ENCODE measurements at places on chromosomes 7 and 10. TPM values are rescaled to one million over a fixed set of nuclear protein-coding genes. Genes with fewer than 3 reads are reported as not detected.
A peak's percentile ranks its signal among the peaks of the same experiment; 100 is the strongest.

GRCh38 chr10:53690524-53691240, 918.1 kb upstream of the MBL2 start:
- no peak overlapping the region for H3K4me3 ChIP-seq
- no peak for DNase-seq
- H3K36me3 ChIP-seq = no peaks in the 10 kb centered on the region
- no peaks in the 10 kb centered on the region for H3K27me3 ChIP-seq
- no peak overlapping the region for H3K27ac ChIP-seq
- H3K4me1 ChIP-seq = no peaks in the 10 kb centered on the region

The NUTM2B gene
- 0.45 TPM for total RNA-seq

GRCh38 chr7:115474137-115474536, 552.2 kb downstream of the MDFIC start:
- H3K27ac ChIP-seq = no peak overlapping the region
- DNase-seq = no peak
- peaks cover 11% of the 10 kb centered on the region for H3K27me3 ChIP-seq
- no peak overlapping the region for H3K4me3 ChIP-seq
- peaks cover 11% of the 10 kb centered on the region for H3K4me1 ChIP-seq

The MRPL43 gene
- 47.0 TPM for total RNA-seq

- peaks cover 10% of the 10 kb centered on the region for H3K27me3 ChIP-seq
- DNase-seq = no peak
- H3K4me3 ChIP-seq = no peak overlapping the region
- no peaks in the 10 kb centered on the region for H3K36me3 ChIP-seq
These were observed 258.6 kb downstream of the CXCL12 start for GRCh38 chr10:44126291-44126717.

The CDH23 gene
- total RNA-seq = 2.6 TPM

The CRCP gene
- 19.6 TPM for total RNA-seq

DNA sequence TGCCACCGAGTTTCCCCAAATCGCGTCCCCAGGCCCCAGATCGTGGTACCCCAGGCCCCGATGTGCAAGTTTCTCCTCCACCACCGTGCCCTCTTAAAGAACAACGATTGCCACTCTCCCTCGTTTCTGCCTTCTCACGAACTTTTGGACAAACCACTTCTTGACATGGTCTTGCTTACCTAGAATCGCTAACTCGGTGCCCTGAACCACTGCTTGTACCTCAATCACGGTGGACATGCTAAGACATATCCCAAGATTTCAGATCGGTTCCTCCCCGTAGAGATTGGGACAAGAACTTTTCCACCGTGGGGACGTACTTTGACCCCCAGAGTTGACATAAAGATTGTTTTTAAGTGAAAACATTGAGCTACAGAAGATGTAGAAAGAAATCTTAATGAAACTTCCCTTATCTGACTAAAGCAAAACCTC, 477 bp upstream of the ZC3HAV1 start:
- H3K4me1 ChIP-seq = peaks cover 28% of the 10 kb centered on the region
- peak overlapping the region; percentile 98 for H3K4me3 ChIP-seq
- no peak for DNase-seq
- peaks cover 35% of the 10 kb centered on the region for H3K36me3 ChIP-seq
- H3K27me3 ChIP-seq = no peaks in the 10 kb centered on the region
- peak overlapping the region; percentile 98 for H3K27ac ChIP-seq

The EN2 gene
- not detected for total RNA-seq

DNA sequence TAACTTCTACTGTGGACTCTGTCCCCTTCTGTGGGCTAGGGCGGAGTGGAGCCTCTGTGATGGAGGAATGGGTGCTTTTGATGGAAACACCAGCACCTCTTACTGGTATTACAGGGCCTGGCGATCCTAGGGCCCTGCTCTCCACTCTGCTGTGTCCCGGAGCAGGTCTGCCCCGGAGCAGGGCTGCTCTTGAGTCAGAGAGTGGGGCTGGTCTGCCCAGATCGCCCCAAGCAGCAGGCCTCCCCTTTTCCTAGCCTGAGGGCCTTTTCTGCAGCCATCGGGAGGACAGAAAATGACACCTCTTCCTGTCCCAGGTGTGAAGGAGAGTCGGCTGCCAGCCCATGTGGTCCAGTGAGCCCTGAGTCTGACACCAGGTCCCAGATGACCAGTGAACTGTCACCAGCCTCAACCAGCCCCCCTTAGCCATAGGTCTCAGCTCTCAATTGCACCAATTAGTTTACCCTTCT, 1.4 kb downstream of the ZNF282 start:
- H3K27me3 ChIP-seq = no peaks in the 10 kb centered on the region
- peak overlapping the region; percentile 92 for H3K4me3 ChIP-seq
- H3K27ac ChIP-seq = peak overlapping the region; percentile 93
- peaks cover 50% of the 10 kb centered on the region for H3K4me1 ChIP-seq
- peak; percentile 34 for DNase-seq
- H3K36me3 ChIP-seq = peaks cover 45% of the 10 kb centered on the region

- no peak for DNase-seq
- H3K27me3 ChIP-seq = no peaks in the 10 kb centered on the region
- H3K27ac ChIP-seq = no peak overlapping the region
- peaks cover 95% of the 10 kb centered on the region for H3K36me3 ChIP-seq
These were observed 9.6 kb downstream of the ZNF37A start for GRCh38 chr10:38103756-38104155.

The GPR85 gene
- not detected for total RNA-seq

DNA sequence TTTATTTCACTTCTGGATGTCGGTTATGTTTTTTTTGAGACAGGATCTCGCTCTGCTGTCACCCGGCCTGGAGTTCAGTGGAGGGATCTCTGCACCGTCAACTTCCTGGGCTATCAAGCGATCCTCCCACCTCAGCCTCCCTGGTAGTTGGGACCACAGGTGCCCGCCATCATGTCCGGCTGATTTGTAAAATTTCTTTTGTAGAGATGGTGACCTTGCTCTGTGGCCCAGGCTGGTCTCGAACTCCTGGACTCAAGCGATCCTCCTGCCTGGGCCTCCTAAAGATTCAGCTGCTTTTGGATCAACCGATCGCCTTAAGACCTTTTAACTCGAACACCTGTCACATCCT, 606 bp upstream of the RABGEF1 start:
- H3K4me1 ChIP-seq = peaks cover 30% of the 10 kb centered on the region
- H3K4me3 ChIP-seq = peak overlapping the region; percentile 97
- H3K27ac ChIP-seq = peak overlapping the region; percentile 93
- no peak for DNase-seq
- peaks cover 22% of the 10 kb centered on the region for H3K36me3 ChIP-seq

The GIMAP2 gene
- 44.1 TPM for total RNA-seq

DNA sequence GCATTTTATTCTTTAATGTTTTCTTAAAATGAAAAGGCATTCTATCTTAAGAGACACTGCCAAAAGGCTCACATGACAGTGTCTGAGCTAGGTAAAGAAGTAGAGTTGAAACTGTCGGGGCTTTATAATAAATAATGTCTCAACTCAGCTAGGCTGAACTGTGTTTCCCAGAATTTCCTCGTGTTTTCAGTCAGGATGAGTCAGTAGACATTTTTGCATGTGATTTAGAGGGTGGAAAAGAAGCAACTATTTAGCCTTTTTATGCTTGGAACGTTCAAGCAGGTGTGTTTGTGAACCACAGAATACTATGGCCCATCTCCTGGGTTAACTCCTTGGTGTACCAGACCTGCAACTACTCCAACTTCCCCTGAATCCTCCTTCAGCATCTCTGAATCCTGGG, 23.4 kb upstream of the LIPA start:
- H3K4me1 ChIP-seq = no peaks in the 10 kb centered on the region
- H3K36me3 ChIP-seq = no peaks in the 10 kb centered on the region
- H3K27me3 ChIP-seq = peaks cover 2% of the 10 kb centered on the region
- DNase-seq = no peak
- no peak overlapping the region for H3K4me3 ChIP-seq

The GARIN1A gene
- 0.10 TPM for total RNA-seq

The IL6 gene
- 1.9 TPM for total RNA-seq

The CNNM1 gene
- 0.43 TPM for total RNA-seq

- DNase-seq = no peak
- H3K4me1 ChIP-seq = peaks cover 2% of the 10 kb centered on the region
- H3K4me3 ChIP-seq = no peak overlapping the region
- H3K27me3 ChIP-seq = peaks cover 42% of the 10 kb centered on the region
- peaks cover 6% of the 10 kb centered on the region for H3K36me3 ChIP-seq
These were observed 973 bp downstream of the GPR158 start for GRCh38 chr10:25175527-25176420.

GRCh38 chr7:154743206-154743605, 259.7 kb downstream of the PAXIP1 start:
- no peak overlapping the region for H3K4me3 ChIP-seq
- no peaks in the 10 kb centered on the region for H3K4me1 ChIP-seq
- no peak for DNase-seq
- H3K27me3 ChIP-seq = peaks cover 9% of the 10 kb centered on the region

GRCh38 chr10:88152728-88153133, 289.3 kb downstream of the PTEN start:
- DNase-seq = peak; percentile 77
- no peaks in the 10 kb centered on the region for H3K27me3 ChIP-seq
- peaks cover 22% of the 10 kb centered on the region for H3K4me1 ChIP-seq
- no peaks in the 10 kb centered on the region for H3K36me3 ChIP-seq

GRCh38 chr7:76020031-76020714, 25.8 kb upstream of the TMEM120A start:
- H3K27me3 ChIP-seq = no peaks in the 10 kb centered on the region
- no peak overlapping the region for H3K4me3 ChIP-seq
- H3K36me3 ChIP-seq = peaks cover 28% of the 10 kb centered on the region
- DNase-seq = peak; percentile 81

The TMEM209 gene
- total RNA-seq = 35.9 TPM

DNA sequence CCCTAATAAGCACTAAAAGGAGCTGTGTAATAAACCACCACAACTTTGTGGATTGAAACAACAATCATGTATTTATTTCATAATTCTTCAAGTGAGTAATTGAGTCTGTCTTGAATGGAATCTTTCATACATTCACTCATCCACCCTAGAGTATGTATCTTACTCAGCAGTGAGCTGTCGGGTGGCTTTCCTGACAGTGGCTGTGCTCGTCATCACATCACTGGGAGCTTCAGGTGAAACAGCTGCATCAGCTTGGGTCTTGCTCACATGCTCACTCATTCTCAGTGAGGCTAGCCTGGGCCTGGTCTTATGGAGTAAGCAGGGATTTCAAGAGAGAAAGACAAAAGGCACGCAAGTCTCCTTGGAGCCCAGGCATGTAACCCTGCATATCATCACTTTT, 271.4 kb downstream of the POM121L12 start:
- no peaks in the 10 kb centered on the region for H3K36me3 ChIP-seq
- no peaks in the 10 kb centered on the region for H3K4me1 ChIP-seq
- no peaks in the 10 kb centered on the region for H3K27me3 ChIP-seq

Data from activated CD4-positive, alpha-beta memory T cell treated with anti-CD3 and anti-CD28 coated beads for 36 hours (primary cell).